ENCODE measurements at places on chromosomes 6 and 20. TPM values are rescaled to one million over a fixed set of nuclear protein-coding genes. Genes with fewer than 3 reads are reported as not detected.

GRCh38 chr20:6632187-6632586 is 135.3 kb upstream of the BMP2 start:
- DNase-seq: no peak

- no peak for DNase-seq
Observed at GRCh38 chr6:71478834-71479541, 190.4 kb downstream of the OGFRL1 start.

- peak; percentile 78 for DNase-seq
Observed at GRCh38 chr20:33686100-33686983, at the start of gene E2F1. E2F1 (minus strand) TSS chr20:33686385; CDS start chr20:33686264, 121 bp downstream.

DNA sequence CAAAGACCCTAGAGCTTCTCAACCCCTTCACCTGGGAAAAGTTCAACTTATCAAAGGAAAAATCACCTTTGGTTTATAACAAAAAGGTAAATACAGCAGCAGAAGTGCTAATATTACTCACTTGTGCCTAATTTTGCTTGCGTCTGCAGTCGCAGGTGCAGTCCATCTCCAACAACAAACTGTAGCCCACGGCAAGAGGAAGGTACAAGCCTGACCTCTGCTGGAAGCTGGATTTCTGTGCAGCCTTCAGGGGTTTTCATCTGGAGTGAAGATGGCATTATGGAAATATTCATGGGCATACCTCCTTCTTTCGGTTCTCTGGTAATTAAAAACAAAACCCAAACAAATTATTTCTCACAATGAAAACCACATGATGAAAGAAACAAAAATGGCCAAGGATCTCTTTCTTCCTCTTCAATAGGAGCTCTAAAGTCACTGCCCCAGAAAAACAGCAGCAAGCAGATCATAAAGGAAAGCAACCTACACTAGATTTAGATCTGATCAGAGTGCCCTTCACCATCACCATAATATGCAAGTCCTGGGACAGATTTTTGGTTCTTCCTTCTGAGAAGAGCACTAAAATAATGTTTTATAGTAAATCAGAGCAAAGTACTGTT is 7.8 kb downstream of the UBE3D start:
- DNase-seq: no peak

BPIFA1 gene
- total RNA-seq: not detected

BLCAP gene
- total RNA-seq: 82.5 TPM

PXMP4 gene
- 12.2 TPM for total RNA-seq

GRCh38 chr6:56891754-56892153 is 63.2 kb upstream of the BEND6 start:
- DNase-seq: no peak

GRM1 gene
- 0.16 TPM for total RNA-seq

CCND3 gene
- 18.1 TPM for total RNA-seq

DNA sequence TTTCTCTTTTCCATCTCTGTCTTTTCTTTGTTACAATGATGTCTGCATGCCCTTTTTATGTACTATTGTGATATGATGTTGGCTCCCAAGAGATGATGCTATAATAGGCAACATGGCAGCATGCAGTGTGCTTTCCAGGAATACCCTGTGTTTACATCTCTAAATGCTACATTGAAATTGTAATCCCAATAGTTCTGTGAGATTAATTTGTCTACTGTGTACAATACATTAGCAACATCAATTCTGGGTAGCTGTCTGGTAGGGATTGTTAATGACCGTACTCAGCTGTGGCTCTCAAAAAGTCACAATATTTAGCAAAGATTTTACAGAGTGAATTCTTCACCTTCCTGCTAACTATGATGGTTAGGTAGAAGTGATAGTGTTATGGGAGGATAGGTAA is 225.6 kb upstream of the MMS22L start:
- DNase-seq: no peak

- no peak for DNase-seq
Observed at GRCh38 chr20:41437836-41438235, 71.2 kb upstream of the EMILIN3 start.

GRCh38 chr6:133254552-133255228 is 13.5 kb downstream of the EYA4 start:
- no peak for DNase-seq

AKAP7 gene
- 38.2 TPM for total RNA-seq

GRCh38 chr6:166910601-166911000 is 45.7 kb downstream of the RNASET2 start:
- no peak for DNase-seq

DNA sequence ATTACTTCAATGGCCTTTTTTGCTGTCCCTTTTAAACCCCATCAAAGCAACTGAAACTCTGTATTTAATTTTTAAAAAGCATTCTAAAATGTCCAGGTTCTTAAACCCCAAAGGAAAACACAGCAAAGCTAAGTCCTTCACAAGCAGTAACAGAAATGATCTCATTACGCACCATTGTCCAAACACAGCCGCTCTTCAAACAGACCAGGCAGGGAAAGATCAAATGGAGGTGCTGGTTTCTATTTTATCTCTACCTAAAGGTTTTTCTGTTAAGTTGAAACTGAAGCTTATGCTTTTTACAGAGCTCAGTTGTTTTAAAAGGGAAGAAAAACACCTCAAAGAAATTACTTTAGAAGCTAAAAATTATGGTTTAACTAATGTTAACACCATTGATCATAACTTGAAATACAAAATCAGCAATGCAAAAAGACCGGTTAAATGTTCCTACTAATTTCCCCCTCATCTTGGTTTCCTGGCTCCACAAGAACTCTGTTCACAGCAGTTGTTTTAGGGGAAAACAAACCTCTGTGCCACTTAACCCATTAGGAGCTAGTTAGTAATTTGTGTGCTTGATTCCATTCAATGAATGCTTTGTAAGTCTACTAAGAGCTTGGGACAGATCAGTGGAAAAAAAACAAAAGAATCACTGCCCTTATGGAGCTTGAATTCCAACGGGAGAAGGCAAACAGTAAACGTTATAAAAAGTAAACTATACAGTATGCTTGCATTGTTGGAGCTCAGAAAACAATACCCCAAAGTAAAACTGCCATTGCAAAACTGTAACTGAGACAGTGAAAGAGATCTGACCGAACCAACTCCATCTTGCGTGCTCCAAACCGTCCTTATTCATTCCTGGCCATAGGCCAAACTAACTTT is 87.4 kb downstream of the CD24 start:
- DNase-seq: no peak

GRCh38 chr6:164859816-164860215 is 449.6 kb downstream of the C6orf118 start:
- DNase-seq: no peak

GRCh38 chr6:137353346-137353745 is 134.2 kb upstream of the IFNGR1 start:
- no peak for DNase-seq

TMEM244 gene
- not detected for total RNA-seq

GRCh38 chr6:31911826-31912585 is 10.1 kb upstream of the ZBTB12 start:
- no peak for DNase-seq

CGA gene
- total RNA-seq: not detected

- DNase-seq: no peak
Observed at GRCh38 chr6:92052513-92052912, 1366.8 kb downstream of the EPHA7 start.

- no peak for DNase-seq
Observed at GRCh38 chr6:12578751-12579150, 137.8 kb upstream of the PHACTR1 start.

LGSN gene
- not detected for total RNA-seq

DNA sequence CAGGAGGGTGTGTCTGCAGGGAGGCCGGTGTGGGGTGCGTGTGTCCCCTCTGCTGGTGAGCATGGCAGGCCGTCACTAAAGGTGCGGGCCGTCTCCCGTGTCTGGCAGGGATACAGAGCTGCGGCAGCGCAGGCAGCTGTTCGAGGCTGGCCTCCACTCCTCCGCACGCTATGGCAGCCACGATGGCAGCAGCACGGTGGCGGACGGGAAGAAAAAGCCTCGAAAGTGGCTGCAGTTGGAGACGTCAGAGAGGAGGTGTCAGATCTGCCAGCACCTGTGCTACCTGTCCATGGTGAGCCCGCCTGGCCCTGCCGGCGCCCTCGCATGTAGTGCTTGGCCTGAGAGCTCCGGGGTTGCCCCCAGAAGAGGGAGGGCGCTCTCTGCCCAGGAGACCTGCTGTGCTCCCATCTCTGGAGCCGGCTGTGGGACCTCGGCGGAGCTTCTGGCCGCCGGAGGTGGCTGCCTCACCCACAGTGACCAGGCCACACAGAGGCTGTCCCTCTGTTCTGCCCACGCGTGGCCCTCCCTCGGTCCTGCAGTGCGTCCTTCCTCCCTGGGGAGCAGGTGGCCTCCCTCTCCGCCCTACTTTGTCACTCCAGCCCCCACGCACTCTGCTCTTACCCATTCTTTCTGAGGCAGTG is 149.6 kb downstream of the DTNBP1 start:
- DNase-seq: no peak

DNA sequence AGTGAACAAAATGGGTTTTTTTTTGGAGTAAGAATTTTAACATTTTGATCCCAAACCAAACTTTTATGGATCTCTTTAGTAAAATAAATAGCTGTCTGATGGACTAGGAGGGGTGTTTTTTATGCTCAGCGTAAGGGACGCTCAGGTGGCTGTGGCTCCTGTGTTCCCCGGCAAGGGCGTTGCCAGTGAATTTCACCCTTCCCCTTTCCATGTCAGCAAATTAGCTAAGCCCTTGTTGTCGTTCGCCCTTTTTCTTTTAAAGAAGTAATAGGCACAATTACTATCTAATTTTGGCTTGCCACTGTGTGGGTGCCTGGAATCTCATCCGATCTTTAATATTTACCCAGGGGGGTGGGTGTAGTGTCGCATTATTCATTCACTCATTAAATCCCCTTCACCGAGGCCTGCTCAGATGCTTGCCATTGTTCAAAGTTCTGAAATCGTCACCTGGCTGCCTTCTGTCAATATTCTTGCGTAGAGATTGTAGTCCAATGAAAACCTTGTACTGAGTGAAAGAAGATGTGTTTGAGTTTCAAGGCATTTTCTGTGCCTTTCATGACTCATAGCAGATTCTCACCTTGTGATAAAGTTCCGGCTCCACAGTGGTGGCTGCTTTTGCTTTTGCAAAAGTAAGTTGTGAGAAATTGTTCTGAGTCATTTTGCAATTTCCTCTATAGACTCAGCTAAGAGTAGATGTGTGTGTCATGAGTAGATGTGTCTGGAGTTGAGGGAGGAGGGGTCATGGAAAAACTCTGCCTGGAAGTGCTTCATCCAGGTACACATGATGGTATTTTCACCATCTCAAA is 40.0 kb upstream of the CLDN20 start:
- DNase-seq: no peak

GRCh38 chr6:121627761-121628160 is 192.3 kb downstream of the GJA1 start:
- no peak for DNase-seq

DNA sequence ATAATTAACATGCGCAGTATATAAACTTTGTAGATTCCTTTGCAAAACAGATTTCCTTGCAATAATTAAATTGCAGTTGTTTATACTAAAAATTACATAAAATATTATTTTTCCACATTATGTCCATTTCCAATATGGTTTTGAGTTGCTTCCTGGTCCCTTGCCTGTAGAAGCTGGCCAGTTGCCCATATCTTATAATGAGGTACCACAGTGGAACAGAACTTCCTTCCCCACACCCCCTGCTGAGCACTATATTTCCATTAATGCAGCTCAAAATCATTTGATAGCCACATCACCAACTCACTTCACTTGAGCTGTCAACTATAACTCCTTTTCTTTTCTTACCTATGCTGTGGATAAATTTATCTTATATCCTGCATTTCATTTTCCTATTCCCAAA is 194.6 kb downstream of the DST start:
- DNase-seq: no peak

- no peak for DNase-seq
Observed at GRCh38 chr6:149366267-149366921, 33.7 kb upstream of the SUMO4 start.

DNA sequence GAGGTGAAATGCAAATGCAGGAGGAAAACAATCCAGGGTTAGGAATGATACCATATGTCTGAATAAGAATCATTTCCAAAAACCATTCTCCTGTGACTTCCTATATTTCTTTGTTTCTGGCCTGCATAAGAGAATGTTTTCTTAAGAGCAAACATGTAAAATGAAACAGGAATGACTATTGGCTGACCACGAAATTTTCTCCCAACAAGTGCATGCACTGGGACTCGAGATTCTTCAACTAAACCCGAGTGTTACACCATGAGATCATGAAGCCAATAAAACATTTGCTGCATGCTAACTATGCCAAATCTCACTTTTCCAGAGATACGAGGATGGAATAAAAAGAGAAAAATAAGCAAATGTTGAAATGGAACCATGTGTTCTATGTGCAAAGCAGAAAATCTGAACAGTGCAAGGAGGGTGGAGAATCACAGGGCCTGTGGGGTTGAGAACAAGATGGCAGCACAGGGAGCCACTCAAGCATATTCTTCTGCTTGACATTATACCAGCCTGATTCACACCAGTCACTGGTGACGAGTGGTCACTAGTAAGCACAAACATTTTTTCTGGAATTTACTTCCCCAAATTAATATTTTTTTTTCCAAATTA is 212.2 kb upstream of the FOXA2 start:
- DNase-seq: no peak

GRCh38 chr6:148516217-148516616 is 173.6 kb downstream of the SASH1 start:
- DNase-seq: no peak

DNA sequence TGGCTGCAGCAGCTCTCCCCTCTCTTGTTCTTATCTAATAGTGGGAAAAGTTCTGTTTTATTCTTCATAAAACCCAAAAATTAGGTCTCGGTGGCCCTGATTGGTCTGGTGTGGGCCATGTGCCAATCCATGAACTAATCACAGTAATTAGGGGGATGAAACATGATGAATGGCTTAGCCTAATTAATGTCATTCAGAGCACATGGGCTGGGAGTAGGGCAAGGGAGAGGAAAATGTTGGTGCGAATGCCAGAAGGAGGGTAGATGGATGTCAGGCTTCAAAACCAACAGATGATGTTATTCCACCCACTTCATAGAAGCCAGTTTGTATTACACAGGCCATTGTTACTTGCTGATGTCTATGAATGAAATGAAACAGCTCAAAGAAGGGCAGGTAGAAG is 46.5 kb downstream of the PLEKHG1 start:
- no peak for DNase-seq

MCCD1 gene
- not detected for total RNA-seq
